A172 (cell line): ENCODE measurements at places on chromosomes 12 and 14. TPM values are rescaled to one million over a fixed set of nuclear protein-coding genes. Genes with fewer than 3 reads are reported as not detected.

GRCh38 chr12:89464974-89465592, 59.5 kb downstream of the GALNT4 start:
- DNase-seq, result no peak

DNA sequence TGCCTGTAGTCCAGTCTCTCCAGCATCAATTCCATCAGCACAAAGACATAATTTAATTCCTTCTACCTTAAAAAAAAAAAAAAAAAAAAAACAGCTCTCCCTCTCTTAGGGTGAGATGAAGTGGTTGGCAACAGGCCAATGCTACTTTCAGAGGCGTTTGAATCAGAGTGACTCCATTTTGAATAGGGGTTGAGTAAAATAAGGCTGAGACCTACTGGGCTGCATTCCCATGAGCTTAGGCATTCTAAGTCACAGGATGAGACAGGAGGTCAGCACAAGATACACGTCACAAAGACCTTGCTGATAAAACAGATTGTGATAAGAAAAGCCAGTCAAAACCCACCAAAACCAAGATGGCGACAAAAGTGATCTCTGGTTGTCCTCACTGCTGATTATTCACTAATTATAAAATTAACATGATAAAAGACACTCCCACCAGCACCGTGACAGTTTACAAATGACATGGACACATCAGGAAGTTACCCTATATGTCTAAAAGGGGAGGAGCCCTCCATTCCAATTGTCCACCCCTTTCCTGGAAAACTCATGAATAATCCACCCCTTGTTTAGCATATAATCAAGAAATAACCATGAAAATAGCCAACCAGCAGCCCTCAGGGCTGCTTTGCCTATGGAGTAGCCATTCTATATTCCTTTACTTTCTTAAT, 6.9 kb upstream of the TCL1B start:
- no peak for DNase-seq

Gene PRDM4
- total RNA-seq, result 25.2 and 34.0 TPM in 2 replicates

Gene KRT86
- total RNA-seq, result 1.5 and 1.6 TPM in 2 replicates

Gene ZBTB1
- 33.3 and 37.8 TPM in 2 replicates for total RNA-seq

GRCh38 chr12:27453421-27453820, 6.9 kb downstream of the SMCO2 start:
- DNase-seq, result no peak
